Prostate gland (tissue), 2 donors: ENCODE measurements at places on chromosomes 12 and 14. TPM values are rescaled to one million over a fixed set of nuclear protein-coding genes. Genes with fewer than 3 reads are reported as not detected.

- no peaks in the 10 kb centered on the region for H3K4me1 ChIP-seq
- no peak overlapping the region for H3K27ac ChIP-seq
- DNase-seq, result no peak
- H3K4me3 ChIP-seq, result no peak overlapping the region
- H3K27me3 ChIP-seq, result no peaks in the 10 kb centered on the region
- H3K36me3 ChIP-seq, result no peaks in the 10 kb centered on the region
These were observed 169.6 kb upstream of the RASSF8 start for GRCh38 chr12:25788707-25789442.

DNA sequence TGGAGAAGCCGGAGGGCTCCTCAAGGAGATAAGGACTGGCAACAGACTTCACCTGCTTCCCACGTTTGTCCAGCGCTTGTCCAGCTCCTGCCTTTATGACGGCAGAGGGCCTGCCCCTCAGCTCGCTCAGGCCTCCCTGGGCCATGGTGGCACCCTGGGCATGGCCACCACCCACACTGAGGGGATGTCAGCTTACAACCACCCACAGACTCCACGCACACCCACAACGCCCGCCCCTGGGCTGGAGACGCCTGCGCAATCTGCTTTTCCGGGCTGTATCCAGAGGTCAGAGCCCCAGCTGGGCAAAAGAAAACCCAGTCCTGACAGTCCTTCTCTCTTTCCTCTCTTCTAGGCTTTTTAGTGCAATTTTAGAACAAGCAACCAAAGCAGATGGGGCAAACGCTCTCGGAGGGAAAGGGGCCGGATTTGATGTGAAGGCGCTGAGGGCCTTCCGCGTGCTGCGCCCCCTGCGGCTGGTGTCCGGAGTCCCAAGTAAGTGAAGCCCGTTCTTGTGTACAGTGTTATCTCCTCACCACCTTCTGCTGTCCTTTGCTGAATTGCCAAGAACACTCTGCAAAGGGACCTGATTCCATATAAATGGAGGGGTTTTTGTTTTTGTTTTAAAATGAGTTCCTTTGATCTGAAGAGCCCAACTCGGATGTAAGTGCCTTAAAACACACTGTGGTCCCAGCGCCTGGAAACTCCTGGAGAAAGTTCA is 337.4 kb upstream of the FKBP4 start:
- no peak for DNase-seq
- no peak overlapping the region for H3K4me3 ChIP-seq
- no peaks in the 10 kb centered on the region for H3K27me3 ChIP-seq
- H3K4me1 ChIP-seq, result no peaks in the 10 kb centered on the region

- no peaks in the 10 kb centered on the region for H3K36me3 ChIP-seq
- no peak overlapping the region for H3K27ac ChIP-seq
- H3K4me1 ChIP-seq, result no peaks in the 10 kb centered on the region
- H3K4me3 ChIP-seq, result no peak overlapping the region
These were observed 124.2 kb upstream of the PLEKHA5 start for GRCh38 chr12:19005257-19005801.

The MDP1 gene
- 19.1 TPM for total RNA-seq

DNA sequence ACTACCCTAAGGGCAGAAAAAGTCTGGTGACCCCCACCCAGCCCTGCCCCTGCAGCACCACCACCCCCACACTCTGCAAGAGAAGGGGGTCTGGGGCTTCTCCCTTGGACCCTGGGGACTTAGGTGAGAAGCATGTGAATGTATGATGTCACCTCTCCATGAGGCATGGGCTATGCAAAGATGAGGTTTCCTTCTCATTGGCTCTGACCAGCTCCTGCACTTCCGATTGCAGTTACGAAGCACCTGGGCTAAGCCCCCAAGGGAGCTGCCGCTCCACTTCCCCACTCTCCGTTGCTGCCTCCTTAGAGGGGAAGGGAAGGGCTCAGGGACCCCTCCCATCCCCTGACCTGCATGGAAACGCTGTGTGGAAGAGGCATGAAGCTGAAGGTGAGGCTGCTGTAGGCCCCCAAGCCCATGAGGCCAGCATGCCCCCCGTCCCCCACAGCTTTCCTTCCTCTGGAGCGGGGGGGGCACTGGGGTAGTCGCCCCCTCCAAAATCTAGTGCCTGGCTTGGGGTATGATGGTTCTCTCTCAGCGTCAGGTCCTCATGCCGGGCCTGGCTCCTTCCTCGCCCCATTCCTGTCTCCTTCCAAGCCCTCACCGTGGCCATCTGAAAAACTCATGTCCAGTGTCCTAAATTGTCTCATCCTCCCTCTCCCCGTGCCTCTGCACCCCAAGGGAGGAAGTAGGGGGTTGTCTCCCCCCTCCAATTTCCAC is 5.5 kb upstream of the DDX23 start:
- no peak overlapping the region for H3K4me3 ChIP-seq
- H3K27ac ChIP-seq, result no peak overlapping the region
- no peaks in the 10 kb centered on the region for H3K4me1 ChIP-seq
- no peak for DNase-seq
- no peaks in the 10 kb centered on the region for H3K27me3 ChIP-seq

DNA sequence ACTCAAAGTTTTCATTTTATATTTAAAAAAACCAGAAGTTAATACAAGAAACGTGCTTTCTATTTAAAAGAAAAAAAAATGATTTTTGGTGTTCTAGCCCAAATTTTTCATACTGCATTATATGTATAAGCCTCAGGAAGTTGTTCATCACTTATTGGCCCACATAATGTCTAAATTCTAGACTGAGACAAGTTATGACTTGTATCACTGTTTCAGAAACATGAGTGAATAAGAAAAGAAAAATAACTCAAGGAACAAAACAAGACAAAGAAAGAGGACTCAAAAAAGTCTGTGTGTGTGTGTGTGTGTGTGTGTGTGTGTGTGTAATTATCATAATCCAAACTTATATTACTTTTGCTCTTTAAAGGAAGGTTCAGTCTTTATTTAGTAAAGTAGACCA is 929.8 kb downstream of the GALC start:
- no peak overlapping the region for H3K4me3 ChIP-seq
- H3K27ac ChIP-seq, result no peak overlapping the region
- H3K27me3 ChIP-seq, result no peaks in the 10 kb centered on the region
- H3K4me1 ChIP-seq, result no peaks in the 10 kb centered on the region

GRCh38 chr12:89927226-89927698 is 218.6 kb upstream of the ATP2B1 start:
- no peaks in the 10 kb centered on the region for H3K27me3 ChIP-seq
- H3K27ac ChIP-seq, result no peak overlapping the region
- H3K36me3 ChIP-seq, result no peaks in the 10 kb centered on the region
- H3K4me3 ChIP-seq, result no peak overlapping the region

The LBHD2 gene
- total RNA-seq, result not detected

The DIO3 gene
- total RNA-seq, result 0.82 TPM

The COX6A1 gene
- total RNA-seq, result 965 TPM

The KRT73 gene
- not detected for total RNA-seq

GRCh38 chr12:109678719-109679118 is 34.9 kb upstream of the FAM222A start:
- no peak overlapping the region for H3K27ac ChIP-seq
- no peaks in the 10 kb centered on the region for H3K27me3 ChIP-seq
- no peak for DNase-seq
- H3K4me1 ChIP-seq, result peaks cover 11% of the 10 kb centered on the region
- no peaks in the 10 kb centered on the region for H3K36me3 ChIP-seq
- H3K4me3 ChIP-seq, result no peak overlapping the region

- no peaks in the 10 kb centered on the region for H3K36me3 ChIP-seq
- no peaks in the 10 kb centered on the region for H3K4me1 ChIP-seq
- DNase-seq, result peak; percentile 14
- no peak overlapping the region for H3K27ac ChIP-seq
- peaks cover 2% of the 10 kb centered on the region for H3K27me3 ChIP-seq
These were observed 11.3 kb downstream of the BDKRB1 start for GRCh38 chr14:96267336-96267735.

- H3K36me3 ChIP-seq, result no peaks in the 10 kb centered on the region
- peak overlapping the region; percentile 31 for H3K4me3 ChIP-seq
- peak overlapping the region; percentile 84 for H3K27ac ChIP-seq
- H3K4me1 ChIP-seq, result no peaks in the 10 kb centered on the region
- DNase-seq, result peak; percentile 83
These were observed 15.4 kb upstream of the CARMIL3 start for GRCh38 chr14:24036169-24036962.

DNA sequence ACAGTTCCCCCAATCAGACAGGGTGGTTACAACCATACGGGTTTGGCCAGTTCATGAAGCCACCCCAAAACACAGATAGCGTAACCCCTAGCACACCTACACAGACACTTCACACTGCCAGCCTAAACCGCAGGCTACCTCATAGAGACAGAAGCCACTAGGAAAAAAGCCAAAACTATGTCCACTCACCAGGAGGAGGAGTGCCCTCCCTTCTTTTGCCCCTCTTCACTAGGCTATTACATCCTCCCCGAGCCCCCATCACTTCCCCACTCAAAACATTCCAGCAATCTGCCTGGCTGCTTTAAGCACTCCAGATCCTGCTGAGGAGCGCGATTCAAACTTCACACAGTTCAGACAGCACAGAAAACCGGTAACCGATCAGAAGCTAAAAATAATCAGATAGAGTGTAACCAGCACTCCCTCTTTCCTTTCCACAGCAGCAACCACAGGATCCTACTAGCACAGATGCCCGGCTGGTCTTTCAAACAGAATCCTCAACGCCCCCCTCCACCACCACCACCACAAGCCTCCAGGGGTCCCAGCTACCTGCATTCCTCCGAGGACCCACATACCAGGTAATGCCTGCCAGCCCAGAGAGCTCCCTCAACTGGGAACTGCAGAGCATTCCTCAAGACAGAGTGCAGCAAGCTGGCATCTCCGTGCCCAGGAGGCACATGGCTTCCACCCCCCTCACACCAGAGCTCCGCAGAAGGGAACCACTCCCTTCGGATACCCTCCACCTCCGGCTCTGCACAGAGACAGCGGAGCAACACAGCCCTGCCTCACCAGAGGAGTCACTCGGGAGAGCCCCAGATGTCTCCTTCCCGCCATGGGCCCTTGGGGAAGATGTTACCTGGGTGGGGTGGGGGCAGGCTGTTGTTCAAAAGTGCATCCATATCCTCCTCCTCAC is 1.5 kb downstream of the CHD4 start:
- H3K4me3 ChIP-seq, result peak overlapping the region; percentile 89
- no peaks in the 10 kb centered on the region for H3K27me3 ChIP-seq
- DNase-seq, result peak; percentile 36
- H3K27ac ChIP-seq, result peak overlapping the region; percentile 94

- H3K27ac ChIP-seq, result peak overlapping the region; percentile 74
- H3K27me3 ChIP-seq, result no peaks in the 10 kb centered on the region
- H3K36me3 ChIP-seq, result no peaks in the 10 kb centered on the region
- peak; percentile 77 for DNase-seq
These were observed 1.2 kb upstream of the TNFAIP2 start for GRCh38 chr14:103121846-103122584.

The RND1 gene
- 0.41 TPM for total RNA-seq

DNA sequence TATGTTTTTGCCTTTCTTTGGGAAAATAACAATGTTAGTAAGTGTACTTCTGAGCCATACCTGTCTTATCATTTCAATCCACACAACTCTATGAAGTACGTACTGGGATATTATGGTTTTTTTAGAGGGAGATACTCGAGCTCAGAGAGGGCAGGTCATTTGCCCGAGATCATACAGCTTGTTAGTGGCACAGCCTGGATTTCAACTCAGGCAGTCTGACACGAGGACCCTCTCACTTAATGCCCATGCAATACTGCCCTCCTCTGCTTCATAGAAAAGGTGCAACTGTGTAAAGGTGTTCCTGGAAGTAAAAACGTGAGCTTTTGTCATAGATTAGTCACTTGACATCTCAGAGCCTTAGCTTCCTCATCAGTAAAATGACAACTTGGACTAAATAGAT is 128.0 kb downstream of the NDUFA12 start:
- H3K36me3 ChIP-seq, result no peaks in the 10 kb centered on the region
- no peak overlapping the region for H3K4me3 ChIP-seq
- peak; percentile 28 for DNase-seq

GRCh38 chr14:92942576-92942975 is 19.6 kb downstream of the CHGA start:
- H3K4me1 ChIP-seq, result peaks cover 4% of the 10 kb centered on the region
- H3K4me3 ChIP-seq, result no peak overlapping the region
- DNase-seq, result no peak
- no peak overlapping the region for H3K27ac ChIP-seq

GRCh38 chr12:65189028-65189718 is 19.8 kb downstream of the LEMD3 start:
- H3K4me3 ChIP-seq, result no peak overlapping the region
- no peaks in the 10 kb centered on the region for H3K27me3 ChIP-seq
- peaks cover 2% of the 10 kb centered on the region for H3K4me1 ChIP-seq
- no peak overlapping the region for H3K27ac ChIP-seq
- H3K36me3 ChIP-seq, result no peaks in the 10 kb centered on the region
- no peak for DNase-seq

GRCh38 chr12:39341179-39341578 is 101.7 kb downstream of the KIF21A start:
- DNase-seq, result no peak
- no peaks in the 10 kb centered on the region for H3K36me3 ChIP-seq
- H3K4me3 ChIP-seq, result no peak overlapping the region

The TAS2R30 gene
- total RNA-seq, result 1.5 TPM

The STXBP6 gene
- 32.3 TPM for total RNA-seq

The DHRS2 gene
- total RNA-seq, result 5.9 TPM

GRCh38 chr12:15701206-15701605 is 88.0 kb downstream of the EPS8 start:
- H3K36me3 ChIP-seq, result no peaks in the 10 kb centered on the region
- H3K4me1 ChIP-seq, result no peaks in the 10 kb centered on the region
- no peak for DNase-seq

The DIO2 gene
- 2.3 TPM for total RNA-seq

GRCh38 chr12:3752096-3752709 is 706 bp downstream of the CRACR2A start:
- H3K36me3 ChIP-seq, result no peaks in the 10 kb centered on the region
- H3K27me3 ChIP-seq, result no peaks in the 10 kb centered on the region
- peaks cover 23% of the 10 kb centered on the region for H3K4me1 ChIP-seq
- peak; percentile 46 for DNase-seq
- peak overlapping the region; percentile 47 for H3K4me3 ChIP-seq
- H3K27ac ChIP-seq, result peak overlapping the region; percentile 96

GRCh38 chr12:89740943-89741342 is 32.3 kb upstream of the ATP2B1 start:
- no peak overlapping the region for H3K4me3 ChIP-seq
- DNase-seq, result no peak
- H3K36me3 ChIP-seq, result no peaks in the 10 kb centered on the region
- no peaks in the 10 kb centered on the region for H3K27me3 ChIP-seq
- no peak overlapping the region for H3K27ac ChIP-seq
- H3K4me1 ChIP-seq, result no peaks in the 10 kb centered on the region

GRCh38 chr12:112126911-112127310 is 1.6 kb downstream of the TRAFD1 start:
- no peak for DNase-seq
- H3K36me3 ChIP-seq, result no peaks in the 10 kb centered on the region
- H3K4me3 ChIP-seq, result peak overlapping the region; percentile 91
- H3K27me3 ChIP-seq, result no peaks in the 10 kb centered on the region
- H3K4me1 ChIP-seq, result peaks cover 19% of the 10 kb centered on the region
- H3K27ac ChIP-seq, result no peak overlapping the region

- no peak for DNase-seq
- no peaks in the 10 kb centered on the region for H3K36me3 ChIP-seq
These were observed 46.6 kb downstream of the USP15 start for GRCh38 chr12:62306569-62307530.

The ZC3H10 gene
- total RNA-seq, result 4.6 TPM

The SERPINA1 gene
- 9.8 TPM for total RNA-seq

- H3K4me3 ChIP-seq, result no peak overlapping the region
- H3K36me3 ChIP-seq, result no peaks in the 10 kb centered on the region
- no peak overlapping the region for H3K27ac ChIP-seq
- no peaks in the 10 kb centered on the region for H3K4me1 ChIP-seq
- no peaks in the 10 kb centered on the region for H3K27me3 ChIP-seq
- DNase-seq, result no peak
These were observed 50.3 kb upstream of the KITLG start for GRCh38 chr12:88630561-88630960.
